Caco-2 (cell line): ENCODE measurements at places on chromosomes 2 and 18.

DNA sequence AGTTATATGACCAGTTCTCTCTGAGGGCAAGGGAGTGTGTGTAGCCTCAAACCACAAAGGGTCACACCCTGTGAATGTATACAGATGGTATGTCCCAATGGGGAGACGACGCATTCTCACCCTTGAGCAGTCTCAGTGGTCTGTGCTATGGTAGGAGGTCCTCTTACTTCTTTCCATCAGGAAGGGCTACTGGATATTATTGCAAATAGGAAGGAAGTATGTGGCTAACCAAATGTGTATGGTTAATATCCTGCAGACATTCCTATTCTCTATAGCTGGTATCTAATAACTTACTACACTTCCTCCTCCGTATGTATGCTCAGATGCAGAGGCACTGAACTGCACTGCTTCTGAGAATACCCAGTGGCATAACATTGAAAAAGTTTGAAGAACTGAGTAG is 306.7 kb upstream of the CCDC68 start:
- DNase-seq, result no peak

- DNase-seq, result peak; percentile 37
Measured at GRCh38 chr2:17148407-17149145, 369.7 kb downstream of the RAD51AP2 start.

DNA sequence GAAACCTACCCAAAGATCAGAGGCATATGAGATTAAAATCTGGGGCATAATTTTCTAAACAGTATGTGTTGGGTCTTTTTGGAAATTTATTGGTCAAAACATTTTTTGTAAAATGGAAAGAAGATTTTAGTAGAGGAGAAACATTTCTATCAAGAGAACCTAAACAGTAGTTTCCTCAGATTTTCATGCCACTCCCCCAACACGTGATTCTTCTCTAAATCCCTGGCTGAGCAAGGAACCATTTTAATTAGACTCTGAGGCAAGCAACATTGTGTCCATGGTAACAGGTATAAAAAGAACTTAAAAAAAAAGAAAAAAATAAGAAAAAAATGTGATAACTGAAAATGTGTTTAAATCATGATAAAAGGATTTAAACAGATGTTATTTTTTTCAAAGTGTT is 1105.2 kb upstream of the ZEB2 start:
- no peak for DNase-seq

GRCh38 chr18:13562494-13563029 is 163.8 kb downstream of the FAM210A start:
- DNase-seq, result no peak

- DNase-seq, result no peak
Measured at GRCh38 chr2:172372436-172372835, 55.0 kb upstream of the ITGA6 start.

DNA sequence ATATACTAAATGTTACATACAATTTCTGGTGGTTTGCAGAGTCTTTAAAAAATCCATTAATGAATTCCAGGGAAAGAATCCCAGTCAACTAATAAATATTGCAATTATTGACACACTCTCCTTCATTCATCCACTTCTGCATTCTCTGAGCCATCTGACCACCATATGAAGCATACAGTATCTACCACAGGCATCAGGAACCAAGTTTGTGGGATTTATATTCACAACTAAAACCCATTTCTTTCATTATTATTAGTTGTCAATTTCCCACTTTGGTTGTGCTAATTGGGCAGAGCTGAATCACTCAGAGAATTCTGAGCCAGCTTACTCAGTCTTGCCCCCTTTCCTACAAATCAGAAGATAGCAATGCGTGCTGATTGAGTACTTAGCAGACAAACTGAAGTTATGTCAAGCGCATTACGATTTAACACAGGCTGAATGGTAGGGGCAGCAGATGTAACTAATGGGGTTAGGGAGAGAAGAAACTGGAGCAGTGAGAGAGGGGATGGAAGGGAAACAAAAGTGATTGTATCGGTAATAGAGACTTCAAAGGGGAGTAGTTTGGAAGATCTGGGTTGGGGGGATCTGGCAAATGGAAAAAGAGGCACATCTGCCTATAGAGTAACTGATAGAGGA is 52.3 kb downstream of the ZEB2 start:
- DNase-seq, result no peak

- no peak for DNase-seq
Measured at GRCh38 chr2:10741139-10741538, 19.7 kb downstream of the ATP6V1C2 start.
